ENCODE measurements at places on chromosomes 5 and 9. TPM values are rescaled to one million over a fixed set of nuclear protein-coding genes. Genes with fewer than 3 reads are reported as not detected.

GRCh38 chr5:73749485-73750270, 123.7 kb downstream of the ARHGEF28 start:
- H3K36me3 ChIP-seq: no peaks in the 10 kb centered on the region
- H3K4me1 ChIP-seq: no peaks in the 10 kb centered on the region
- no peak for DNase-seq
- no peak overlapping the region for H3K27ac ChIP-seq

DNA sequence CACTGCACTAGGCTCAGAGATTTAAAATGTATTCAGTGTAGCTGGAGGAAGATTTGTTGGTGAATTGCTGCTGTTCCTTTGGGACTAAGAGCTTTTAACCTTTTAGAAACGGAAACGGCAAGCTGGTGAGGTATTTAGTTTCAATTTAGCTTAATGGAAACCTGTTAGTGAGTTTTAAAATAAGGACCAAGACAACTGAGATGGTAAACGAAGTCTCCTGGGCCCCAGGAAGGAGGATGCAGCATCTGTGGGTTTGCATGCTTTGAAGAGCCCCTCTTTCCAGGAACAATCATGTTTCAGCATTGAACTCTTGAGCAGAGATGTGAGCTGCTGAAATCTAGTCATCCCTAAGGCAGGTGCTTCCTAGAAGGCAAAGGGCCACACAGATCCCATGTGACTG, 16.5 kb downstream of the DNAI1 start:
- H3K4me3 ChIP-seq: no peak overlapping the region
- no peak for DNase-seq
- H3K4me1 ChIP-seq: no peaks in the 10 kb centered on the region

- H3K36me3 ChIP-seq: no peaks in the 10 kb centered on the region
- H3K4me1 ChIP-seq: no peaks in the 10 kb centered on the region
- H3K27ac ChIP-seq: no peak overlapping the region
- no peak overlapping the region for H3K4me3 ChIP-seq
- H3K27me3 ChIP-seq: no peaks in the 10 kb centered on the region
Observed at GRCh38 chr5:133356984-133357421, 255.3 kb downstream of the FSTL4 start.

DNA sequence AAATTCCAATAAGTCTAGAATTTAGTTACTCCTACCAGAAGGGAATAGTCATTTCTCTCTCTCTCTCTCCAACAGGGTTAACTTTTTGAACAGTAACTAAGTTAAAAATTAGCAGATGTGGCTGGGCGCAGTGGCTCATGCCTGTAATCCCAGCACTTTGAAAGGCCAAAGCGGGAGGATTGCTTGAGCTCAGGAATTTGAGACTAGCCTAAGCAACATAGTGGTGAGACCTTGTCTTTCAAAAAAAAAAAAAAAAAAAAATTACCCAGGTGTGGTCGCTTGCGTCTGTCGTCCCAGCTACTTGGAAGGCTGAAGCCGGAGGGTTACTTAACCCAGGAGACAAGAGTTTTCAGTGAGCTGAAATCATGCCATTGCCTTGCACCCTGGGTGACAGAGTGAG, 639.7 kb downstream of the PTPRD start:
- H3K36me3 ChIP-seq: no peaks in the 10 kb centered on the region
- no peak for DNase-seq
- no peaks in the 10 kb centered on the region for H3K27me3 ChIP-seq
- H3K27ac ChIP-seq: no peak overlapping the region

DNA sequence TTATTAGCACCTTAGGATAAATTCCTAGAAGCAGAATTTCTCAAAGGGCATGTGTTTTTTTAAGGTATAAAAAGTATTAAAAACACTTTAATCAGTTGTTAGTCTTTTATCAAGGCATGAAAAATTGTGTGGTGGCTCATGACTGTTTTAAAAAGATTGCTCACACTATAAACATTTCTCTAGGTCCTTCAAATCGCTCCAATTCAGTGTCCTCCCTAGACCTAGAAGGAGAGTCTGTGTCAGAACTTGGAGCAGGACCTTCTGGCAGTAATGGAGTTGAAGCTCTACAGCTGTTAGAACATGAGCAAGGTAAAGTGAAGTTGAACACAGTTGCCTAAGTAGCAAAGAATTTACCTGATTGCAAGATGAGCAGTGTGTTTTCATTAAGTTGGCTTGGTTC, 62.0 kb downstream of the GAPVD1 start:
- H3K36me3 ChIP-seq: no peaks in the 10 kb centered on the region
- H3K4me1 ChIP-seq: no peaks in the 10 kb centered on the region
- H3K27me3 ChIP-seq: no peaks in the 10 kb centered on the region
- no peak for DNase-seq

GRCh38 chr5:66285343-66285922, 141.3 kb downstream of the SREK1 start:
- no peaks in the 10 kb centered on the region for H3K27me3 ChIP-seq
- no peak overlapping the region for H3K27ac ChIP-seq
- H3K4me1 ChIP-seq: no peaks in the 10 kb centered on the region
- DNase-seq: no peak
- H3K36me3 ChIP-seq: no peaks in the 10 kb centered on the region

GRCh38 chr9:110050925-110051355, 157.0 kb downstream of the C9orf152 start:
- H3K27me3 ChIP-seq: no peaks in the 10 kb centered on the region
- H3K4me1 ChIP-seq: peaks cover 5% of the 10 kb centered on the region
- DNase-seq: no peak
- no peak overlapping the region for H3K4me3 ChIP-seq
- no peak overlapping the region for H3K27ac ChIP-seq

DNA sequence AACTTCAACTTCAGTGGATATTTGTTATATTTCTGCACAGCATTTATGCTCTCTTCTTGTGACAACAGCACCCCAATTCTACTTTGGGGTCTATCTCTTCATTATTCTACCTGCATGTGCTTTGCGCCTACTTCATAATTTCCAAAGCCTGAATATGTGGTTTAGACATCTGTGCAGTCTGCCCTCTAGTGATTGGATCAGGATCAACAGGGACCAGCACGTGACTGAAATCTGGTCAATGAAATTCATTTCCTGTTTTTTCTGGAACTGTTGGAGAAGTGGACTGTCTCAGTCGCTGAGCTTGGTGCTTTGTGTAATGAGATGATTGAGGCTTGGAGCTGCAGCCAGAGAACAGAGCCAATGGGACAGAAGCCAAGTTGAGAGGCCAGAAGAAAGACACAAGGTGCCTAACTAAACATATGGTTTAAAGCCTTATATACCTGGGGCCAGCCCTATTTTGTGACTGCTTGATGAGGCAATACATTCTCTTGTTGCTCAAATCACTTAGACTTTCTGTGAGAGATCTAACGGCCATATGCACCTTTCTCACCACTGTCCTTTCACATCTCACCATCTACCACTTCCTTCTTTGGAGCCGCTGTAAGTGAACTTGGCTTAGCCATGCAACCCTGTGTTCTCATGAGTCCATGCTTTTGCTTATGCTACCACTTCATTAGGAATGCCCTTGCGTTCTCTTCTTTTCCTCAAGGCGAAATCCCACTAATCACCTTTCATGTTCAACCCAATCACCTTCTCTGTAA, 68.8 kb upstream of the PPP2R2B start:
- no peak for DNase-seq
- no peaks in the 10 kb centered on the region for H3K27me3 ChIP-seq
- H3K27ac ChIP-seq: no peak overlapping the region
- no peaks in the 10 kb centered on the region for H3K36me3 ChIP-seq

- H3K4me1 ChIP-seq: peaks cover 18% of the 10 kb centered on the region
- no peaks in the 10 kb centered on the region for H3K27me3 ChIP-seq
- DNase-seq: peak; percentile 83
- H3K27ac ChIP-seq: peak overlapping the region; percentile 79
- H3K36me3 ChIP-seq: no peaks in the 10 kb centered on the region
Observed at GRCh38 chr5:76547242-76547890, 75.8 kb downstream of the F2RL2 start.

DNA sequence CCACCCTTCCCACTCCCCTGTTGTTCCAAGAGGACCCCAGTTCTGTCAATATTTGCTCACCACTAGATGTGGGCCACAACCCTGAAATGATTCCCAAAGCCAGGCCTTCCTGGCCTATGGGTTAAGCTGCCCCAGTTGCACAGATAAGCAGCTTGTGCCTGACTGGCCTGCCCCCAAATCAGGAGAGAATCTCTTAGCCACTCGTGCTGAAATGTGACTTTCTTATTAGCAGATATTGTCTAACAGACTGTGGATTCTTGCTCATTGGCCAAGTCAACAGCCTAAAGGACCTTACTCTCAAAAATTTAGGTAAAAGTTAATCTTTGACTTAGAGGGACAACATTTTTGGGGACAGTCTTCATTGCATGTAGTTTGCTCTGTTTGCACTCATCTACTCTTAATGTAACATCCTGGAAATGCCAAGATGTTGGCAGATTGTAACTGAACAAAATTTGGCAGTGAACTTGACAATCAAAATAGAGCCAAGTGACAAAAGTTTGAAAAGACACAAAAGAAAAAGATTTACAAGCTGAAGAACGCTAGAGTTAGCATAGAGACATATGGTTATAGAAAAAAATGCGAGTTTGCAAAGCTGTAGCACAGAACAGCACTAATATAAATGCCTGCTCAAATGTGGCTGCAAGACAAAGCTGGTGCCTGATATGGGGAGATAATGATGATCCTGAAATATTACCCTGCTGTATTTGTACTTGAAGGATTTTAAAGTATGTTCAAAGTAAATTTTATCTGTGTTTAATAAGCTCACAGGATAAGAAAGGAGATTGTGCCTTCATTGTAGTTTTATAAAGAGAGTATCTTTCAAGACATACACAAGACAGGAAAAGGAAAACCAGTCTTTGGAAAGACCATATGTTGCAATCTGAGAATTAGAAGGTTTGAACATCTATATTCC, 29.0 kb upstream of the FSD1L start:
- H3K27ac ChIP-seq: no peak overlapping the region
- H3K27me3 ChIP-seq: no peaks in the 10 kb centered on the region
- no peak overlapping the region for H3K4me3 ChIP-seq

- H3K27me3 ChIP-seq: no peaks in the 10 kb centered on the region
- H3K4me3 ChIP-seq: peak overlapping the region; percentile 18
- H3K27ac ChIP-seq: peak overlapping the region; percentile 80
- peak; percentile 81 for DNase-seq
- H3K4me1 ChIP-seq: peaks cover 16% of the 10 kb centered on the region
Observed at GRCh38 chr9:121744002-121744686, 92.7 kb downstream of the DAB2IP start.

- H3K36me3 ChIP-seq: no peaks in the 10 kb centered on the region
- no peaks in the 10 kb centered on the region for H3K27me3 ChIP-seq
- no peaks in the 10 kb centered on the region for H3K4me1 ChIP-seq
Observed at GRCh38 chr5:31783731-31784130, 144.8 kb downstream of the PDZD2 start.

GRCh38 chr5:51517838-51518237, 134.6 kb downstream of the ISL1 start:
- H3K36me3 ChIP-seq: no peaks in the 10 kb centered on the region
- no peak overlapping the region for H3K27ac ChIP-seq
- H3K27me3 ChIP-seq: no peaks in the 10 kb centered on the region
- no peak overlapping the region for H3K4me3 ChIP-seq
- H3K4me1 ChIP-seq: no peaks in the 10 kb centered on the region

DNA sequence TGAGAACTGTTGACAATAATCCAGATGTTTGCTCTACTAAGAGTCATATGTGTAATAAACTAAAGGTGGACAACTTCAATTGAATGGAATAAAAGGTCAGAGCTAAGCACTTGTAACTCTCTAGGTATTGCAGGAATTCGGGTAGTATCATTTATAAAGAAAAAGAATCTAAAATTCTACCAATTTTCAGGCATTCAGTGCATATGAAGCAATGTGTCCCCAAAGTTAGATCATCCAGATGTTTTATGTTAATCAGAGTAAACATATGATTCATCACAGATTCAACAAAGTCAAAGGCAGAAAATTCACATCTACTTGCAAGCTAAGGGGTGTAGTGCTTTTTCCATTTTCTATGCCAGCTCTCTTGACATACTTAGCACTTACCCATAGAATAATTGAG, 477.1 kb downstream of the PDE4D start:
- H3K27ac ChIP-seq: no peak overlapping the region
- no peaks in the 10 kb centered on the region for H3K4me1 ChIP-seq
- DNase-seq: no peak
- no peaks in the 10 kb centered on the region for H3K36me3 ChIP-seq
- H3K27me3 ChIP-seq: no peaks in the 10 kb centered on the region

DNA sequence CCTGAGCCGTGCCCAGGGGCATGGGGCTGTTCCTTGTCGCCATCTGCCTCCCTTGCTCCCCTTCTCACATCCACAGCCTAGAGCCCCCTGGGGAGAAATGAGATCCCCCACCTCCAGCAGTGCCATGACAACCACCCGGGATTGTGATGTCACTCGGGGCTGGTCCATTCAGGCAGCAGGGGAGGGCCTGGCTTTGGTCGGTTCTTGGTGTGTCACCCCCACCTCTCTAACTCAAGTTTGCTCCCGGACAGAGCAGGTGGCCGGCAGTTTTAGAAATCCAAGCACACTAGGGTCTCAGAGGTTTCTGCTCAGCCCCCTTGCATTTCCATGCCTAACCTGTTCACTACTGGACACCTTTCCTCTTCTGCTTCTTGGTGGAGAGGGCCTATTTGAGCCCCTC, at the start of gene ACTL7B:
Gene ACTL7B (minus strand): TSS at position 99 of the 400 bp plus-strand sequence. CDS start 56 bp downstream, at position 43.
- no peaks in the 10 kb centered on the region for H3K4me1 ChIP-seq
- no peaks in the 10 kb centered on the region for H3K36me3 ChIP-seq
- no peak within 1 kb of the TSS for H3K27ac ChIP-seq
- DNase-seq: no peak
- no peaks in the 10 kb centered on the region for H3K27me3 ChIP-seq
- no peak within 1 kb of the TSS for H3K4me3 ChIP-seq

DNA sequence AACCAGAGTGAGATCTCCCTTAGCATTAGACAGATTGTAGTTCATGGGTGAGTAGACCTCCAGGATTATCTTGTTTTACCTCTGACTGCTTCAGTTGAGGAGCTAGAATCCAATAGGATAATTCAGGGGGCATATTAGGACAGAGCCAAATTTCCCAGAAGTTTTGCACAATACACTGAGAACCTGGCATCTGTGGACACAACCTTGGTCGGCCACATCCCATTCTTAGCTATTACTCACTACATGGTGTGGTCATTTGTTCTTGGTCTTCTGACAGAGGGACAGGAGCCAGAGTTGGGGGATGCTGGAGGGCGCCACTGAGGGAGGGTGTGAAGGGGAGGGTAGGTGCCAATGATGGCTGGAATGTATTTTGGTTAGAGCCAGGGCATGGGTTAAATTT, 66.6 kb downstream of the NPR3 start:
- no peak overlapping the region for H3K4me3 ChIP-seq
- no peak for DNase-seq
- no peak overlapping the region for H3K27ac ChIP-seq
- H3K36me3 ChIP-seq: no peaks in the 10 kb centered on the region
- no peaks in the 10 kb centered on the region for H3K4me1 ChIP-seq

Gene SLC4A9
- not detected for total RNA-seq

Gene CTSV
- total RNA-seq: 1.3 TPM

Gene LRRTM2
- total RNA-seq: not detected

Gene MLANA
- not detected for total RNA-seq

Gene MAT2B
- 53.9 TPM for total RNA-seq

Gene TNPO1
- total RNA-seq: 107 TPM

Gene ANKDD1B
- 2.7 TPM for total RNA-seq

Gene CD74
- total RNA-seq: 425 TPM

Gene FBP2
- 2.0 TPM for total RNA-seq

Measured in prostate gland (tissue), 2 donors.